ENCODE measurements at places on chromosomes 3 and 15.
A peak's percentile ranks its signal among the peaks of the same experiment; 100 is the strongest.

DNA sequence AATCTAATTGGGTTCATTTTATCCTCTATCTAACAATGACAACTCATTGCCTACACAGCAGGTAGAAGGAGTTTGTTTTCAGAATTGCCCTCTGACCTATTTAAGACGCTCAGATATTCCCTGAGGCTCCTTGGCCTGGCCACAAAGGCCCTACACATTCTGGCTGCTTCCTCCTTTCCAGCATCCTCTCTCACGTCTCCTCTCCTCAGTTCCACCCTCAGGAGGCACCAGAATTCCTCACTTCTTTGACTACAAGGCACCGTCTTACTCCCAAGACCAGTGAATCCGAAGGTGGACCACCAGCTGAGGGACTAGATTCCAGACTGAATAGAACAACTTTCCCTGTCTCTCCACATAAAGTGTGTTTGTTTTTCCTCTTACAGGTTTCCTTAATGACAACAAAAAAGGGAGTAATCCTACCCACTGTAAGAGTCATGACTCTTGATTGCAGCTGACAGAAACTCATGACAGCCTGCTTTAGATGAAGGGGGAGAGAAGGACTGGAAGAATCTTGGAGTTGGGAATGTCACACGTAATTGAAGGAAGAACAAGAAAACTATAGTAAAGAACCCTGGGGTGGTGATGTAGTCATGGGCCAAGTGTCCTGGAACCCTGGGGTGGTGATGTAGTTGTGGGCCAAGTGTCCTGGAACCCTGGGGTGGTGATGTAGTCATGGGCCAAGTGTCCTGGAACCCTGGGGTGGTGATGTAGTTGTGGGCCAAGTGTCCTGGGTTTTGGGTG lies 22.0 kb upstream of the MUC20 start:
- DNase-seq = peak; percentile 41

DNA sequence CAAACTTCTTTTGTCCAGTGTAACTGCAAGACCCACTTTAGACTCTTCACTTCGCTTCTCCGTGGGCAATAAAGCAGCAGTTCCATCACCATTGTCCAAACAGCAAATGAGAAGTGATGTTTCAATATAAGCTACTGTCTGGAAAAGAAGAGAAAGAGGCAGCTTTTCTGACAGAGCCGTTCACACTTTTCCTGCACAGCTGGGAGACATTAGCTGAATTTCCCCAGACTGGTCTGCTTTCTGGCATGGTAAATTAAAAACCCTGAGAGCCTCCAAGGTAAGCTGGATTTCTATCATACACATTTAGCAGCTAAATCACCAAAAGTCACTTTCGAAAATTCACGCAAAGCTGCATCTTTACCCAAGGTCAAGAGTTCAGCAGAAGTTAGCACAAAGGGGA lies 108.5 kb upstream of the CMC1 start:
- DNase-seq = no peak

DNA sequence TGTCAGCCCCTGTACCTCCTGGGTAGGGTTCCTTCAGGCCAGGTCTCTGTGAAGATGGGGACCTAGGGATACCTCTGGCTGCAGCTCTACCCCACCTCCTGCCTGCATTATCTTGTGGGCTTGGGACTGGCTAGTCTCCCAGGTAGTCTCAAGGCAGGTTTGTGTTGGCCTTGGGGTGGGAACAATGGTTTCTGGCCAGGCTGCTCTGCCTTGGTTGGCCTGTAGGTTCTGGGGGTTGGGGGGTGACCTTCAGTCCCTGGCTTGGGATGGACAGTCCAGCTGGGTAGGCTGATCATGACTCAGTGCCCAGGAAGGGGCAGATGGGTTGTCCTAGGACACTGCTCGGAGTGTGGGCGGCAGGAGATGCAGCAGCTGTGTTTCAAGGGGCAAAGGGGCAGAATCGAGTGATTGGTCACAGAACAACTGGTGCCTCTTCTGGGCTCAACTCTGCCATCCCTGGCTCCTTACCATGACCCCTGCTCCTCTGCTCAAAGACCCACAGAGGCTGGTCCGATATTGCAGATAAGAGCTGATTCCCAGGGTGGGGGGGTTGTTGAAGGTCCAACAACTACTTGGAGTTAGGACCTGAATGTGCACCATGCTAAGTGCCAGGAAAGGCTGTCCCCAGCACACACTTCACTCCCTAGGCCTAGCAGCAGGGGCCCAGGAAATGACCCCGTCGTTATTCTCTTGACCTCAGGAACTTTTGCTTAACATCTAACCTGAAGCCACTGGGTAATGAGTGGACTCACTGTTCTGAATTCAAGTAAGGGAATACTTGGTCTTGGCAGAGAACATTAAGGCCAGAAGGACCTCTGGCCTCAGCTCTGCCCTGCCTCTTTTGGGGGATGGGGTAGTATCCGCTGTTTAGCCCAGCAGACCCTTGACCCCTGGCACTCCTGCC lies 18.1 kb upstream of the BSN start:
- no peak for DNase-seq

- DNase-seq = no peak
Measured at GRCh38 chr3:194313560-194314387, 37.4 kb downstream of the CPN2 start.

Data from Caki2 (cell line).